ENCODE measurements at places on chromosomes 5 and 9. TPM values are rescaled to one million over a fixed set of nuclear protein-coding genes. Genes with fewer than 3 reads are reported as not detected.

The PCSK1 gene
- 0.58 TPM for total RNA-seq

The ISL1 gene
- not detected for total RNA-seq

The SGCD gene
- total RNA-seq, result 0.18 TPM

The TMEM174 gene
- not detected for total RNA-seq

The ANKRD34B gene
- total RNA-seq, result not detected

The SLCO6A1 gene
- not detected for total RNA-seq

The PCDH1 gene
- total RNA-seq, result not detected

The CNTFR gene
- total RNA-seq, result 0.86 TPM

The FCHSD1 gene
- 23.6 TPM for total RNA-seq

The PCDHB2 gene
- 0.29 TPM for total RNA-seq

The FYB1 gene
- total RNA-seq, result not detected

The FOXI1 gene
- not detected for total RNA-seq

The PLPPR1 gene
- total RNA-seq, result not detected

The TRIM36 gene
- total RNA-seq, result 1.2 TPM

The SVEP1 gene
- 11.3 TPM for total RNA-seq

The PFN3 gene
- total RNA-seq, result not detected

The OBP2B gene
- total RNA-seq, result not detected

The FSTL4 gene
- not detected for total RNA-seq

The PPP2R2B gene
- not detected for total RNA-seq

The CDH10 gene
- under 0.01 TPM for total RNA-seq

The PCDHGB6 gene
- 0.89 TPM for total RNA-seq

The LCNL1 gene
- total RNA-seq, result 0.29 TPM

The GAS1 gene
- 54.6 TPM for total RNA-seq

The GAPT gene
- not detected for total RNA-seq

The ZNF883 gene
- 3.7 TPM for total RNA-seq

The RORB gene
- 8.0 TPM for total RNA-seq

The FOXE1 gene
- not detected for total RNA-seq

The PCDHGA8 gene
- 0.86 TPM for total RNA-seq

The CER1 gene
- not detected for total RNA-seq

The PRRT1B gene
- total RNA-seq, result not detected

The LCN10 gene
- total RNA-seq, result not detected

The ACOT12 gene
- not detected for total RNA-seq

The WNT8A gene
- total RNA-seq, result not detected

The CCL28 gene
- 0.86 TPM for total RNA-seq

The HRH2 gene
- total RNA-seq, result not detected

The PLAC8L1 gene
- not detected for total RNA-seq

The FOXD4L5 gene
- total RNA-seq, result not detected

The MYMK gene
- not detected for total RNA-seq

The FAM221B gene
- total RNA-seq, result not detected

The RNF14 gene
- total RNA-seq, result 57.9 TPM

The ROR2 gene
- 24.1 TPM for total RNA-seq

The IRX2 gene
- total RNA-seq, result 1.4 TPM

The GABRA1 gene
- total RNA-seq, result not detected

The GABRB2 gene
- total RNA-seq, result not detected

The CARTPT gene
- total RNA-seq, result not detected

The LPAR1 gene
- total RNA-seq, result 103 TPM

The OGN gene
- total RNA-seq, result under 0.01 TPM

The C9orf50 gene
- not detected for total RNA-seq

The WDR70 gene
- total RNA-seq, result 16.1 TPM

The KIAA1191 gene
- 104 TPM for total RNA-seq

The NEK6 gene
- 34.9 TPM for total RNA-seq

The WNK2 gene
- total RNA-seq, result not detected

The SPARC gene
- 1,842 TPM for total RNA-seq

Measured in myometrial cell (primary cell).